ENCODE measurements at places on chromosomes 5 and 9.

DNA sequence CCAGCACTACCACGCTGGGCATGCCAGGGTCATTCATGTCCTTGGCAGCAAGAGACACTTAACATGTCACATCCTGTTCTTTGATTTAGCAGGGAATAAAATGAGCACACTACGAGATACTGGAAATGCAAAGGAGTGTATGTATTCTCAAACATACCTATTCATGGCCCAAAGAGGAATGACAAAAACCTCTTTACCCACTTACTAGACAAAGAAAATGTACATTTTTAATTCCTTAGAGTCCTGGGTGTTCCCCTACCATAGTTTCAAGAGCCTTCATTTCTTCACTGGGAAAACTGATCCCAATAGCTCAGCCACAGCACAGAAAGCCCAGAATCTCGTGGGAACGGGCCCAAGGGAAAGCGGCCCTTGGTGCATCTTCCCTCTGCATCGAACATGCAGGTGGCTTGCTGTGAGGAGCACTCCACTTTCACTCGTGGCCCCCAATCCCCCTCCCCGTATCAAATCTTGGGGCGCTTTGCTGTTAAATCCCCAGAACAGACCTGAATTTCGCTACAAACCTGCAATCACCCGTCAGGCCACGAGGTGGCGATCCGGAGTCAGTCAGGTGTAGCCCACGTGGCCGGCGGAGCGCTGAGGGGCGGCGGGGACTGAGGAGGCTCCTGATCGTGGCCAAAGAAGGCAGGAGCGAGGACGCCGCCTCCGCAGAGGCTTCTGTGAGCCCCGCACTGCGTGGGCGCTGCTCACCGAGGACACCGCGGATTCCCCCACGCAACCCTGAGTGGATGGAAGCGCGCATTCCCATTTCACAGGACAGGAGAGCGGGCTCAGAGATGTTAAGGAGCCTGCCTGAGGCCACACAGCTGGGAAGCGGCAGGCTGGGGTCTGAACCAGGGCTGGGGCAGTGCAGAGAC is 91.4 kb downstream of the LMX1B start:
- no peak for DNase-seq

GRCh38 chr5:40022057-40022456 is 597.3 kb upstream of the DAB2 start:
- DNase-seq: no peak

GRCh38 chr5:177476531-177477233 is 3.2 kb upstream of the DBN1 start:
- peak; percentile 18 for DNase-seq

GRCh38 chr5:82335806-82336205 is 57.7 kb upstream of the RPS23 start:
- no peak for DNase-seq

DNA sequence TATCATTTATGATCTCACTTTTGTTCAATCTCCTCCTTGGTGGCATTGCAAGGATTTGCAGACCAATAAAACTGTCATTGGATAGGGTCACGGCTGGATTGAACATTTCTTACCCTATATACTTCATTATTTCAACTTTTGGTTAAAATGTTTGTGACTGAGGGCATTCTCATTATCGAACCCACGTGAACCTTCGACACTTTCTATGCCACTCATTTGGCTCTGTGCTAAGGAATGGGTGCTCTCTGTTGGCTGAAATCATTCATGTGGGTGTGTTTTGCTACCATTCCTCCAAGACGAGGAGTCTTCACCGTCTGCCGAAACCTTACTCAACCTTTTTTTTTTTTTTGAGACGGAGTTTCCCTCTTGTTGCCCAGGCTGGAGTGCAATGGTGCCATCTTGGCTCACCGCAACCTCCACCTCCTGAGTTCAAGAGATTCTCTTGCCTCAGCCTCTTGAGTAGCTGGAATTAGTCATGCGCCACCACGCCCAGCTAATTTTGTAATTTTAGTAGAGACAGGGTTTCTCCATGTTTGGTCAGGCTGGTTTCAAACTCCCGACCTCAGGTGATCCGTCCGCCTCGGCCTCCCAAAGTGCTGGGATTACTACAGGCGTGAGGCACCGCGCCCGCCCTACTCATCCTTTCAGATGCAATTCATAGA is 62.5 kb downstream of the CSNK1A1 start:
- no peak for DNase-seq

GRCh38 chr9:33287087-33287490 is 3.2 kb upstream of the NFX1 start:
- peak; percentile 29 for DNase-seq

- no peak for DNase-seq
These were observed 68.7 kb downstream of the PSMB7 start for GRCh38 chr9:124346347-124347163.

- no peak for DNase-seq
These were observed 56.0 kb downstream of the KIAA0825 start for GRCh38 chr5:94562327-94562971.

GRCh38 chr5:181199881-181200638 is 4.9 kb downstream of the TRIM7 start:
- DNase-seq: no peak

DNA sequence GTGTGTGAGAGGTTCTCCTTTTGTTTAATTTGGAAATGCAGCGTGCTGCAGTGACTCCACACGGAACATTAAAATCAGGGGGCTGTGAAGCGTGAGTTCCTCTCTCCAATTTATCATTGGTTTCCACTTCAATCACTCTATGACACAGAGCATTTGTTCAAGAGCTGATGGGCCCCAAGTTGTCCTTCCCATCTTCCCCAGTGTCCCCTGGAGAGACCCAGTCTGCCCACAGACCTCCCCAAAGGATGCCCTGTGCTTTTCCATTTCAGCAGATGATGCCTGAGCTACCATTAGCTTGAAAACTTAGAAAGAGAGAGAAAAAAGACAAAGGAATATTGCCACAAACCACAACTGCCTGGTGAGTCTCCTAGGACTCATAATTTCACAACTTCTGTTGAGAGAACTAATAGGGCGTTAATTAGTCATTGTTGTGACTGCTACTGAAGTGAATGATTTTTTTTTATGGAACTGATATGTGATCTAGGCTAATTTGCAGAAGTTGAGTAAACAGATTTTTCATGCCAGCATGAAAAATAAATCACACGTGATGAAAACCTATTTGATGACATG is 772.7 kb downstream of the SEMA5A start:
- no peak for DNase-seq

DNA sequence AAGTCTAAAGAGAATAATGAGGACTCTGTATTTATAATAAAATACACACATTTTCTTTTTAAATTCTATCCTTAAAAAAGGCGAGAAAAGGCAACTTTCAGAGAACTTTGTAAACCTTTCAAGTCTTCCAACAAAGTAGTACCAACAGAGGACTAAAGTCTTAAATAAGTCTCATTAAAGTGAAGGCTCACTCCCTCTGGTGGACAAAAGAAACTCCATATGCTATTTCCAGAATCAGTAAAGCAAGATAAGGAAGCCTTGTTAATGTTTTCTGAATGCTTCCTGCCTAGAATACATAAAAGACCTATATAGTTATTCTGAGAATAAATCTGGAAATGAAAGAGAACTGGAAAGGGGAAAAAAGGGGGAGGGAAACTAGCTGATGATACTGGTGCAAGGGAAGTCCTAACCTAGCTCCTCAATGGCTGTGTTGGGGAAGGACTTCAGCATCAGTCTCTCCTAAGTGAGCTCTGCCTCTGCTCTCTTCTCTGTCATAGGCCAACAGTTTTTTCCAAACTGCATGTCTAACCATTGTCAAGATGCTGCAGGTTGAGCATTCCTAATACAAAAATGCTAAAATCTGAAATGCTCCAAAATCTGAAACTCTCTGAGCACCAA is 7.2 kb downstream of the HMGCS1 start:
- DNase-seq: no peak

- DNase-seq: no peak
These were observed 210.4 kb upstream of the SLC30A5 start for GRCh38 chr5:68883436-68883835.

GRCh38 chr9:22514871-22515270 is 68.2 kb downstream of the DMRTA1 start:
- DNase-seq: no peak

DNA sequence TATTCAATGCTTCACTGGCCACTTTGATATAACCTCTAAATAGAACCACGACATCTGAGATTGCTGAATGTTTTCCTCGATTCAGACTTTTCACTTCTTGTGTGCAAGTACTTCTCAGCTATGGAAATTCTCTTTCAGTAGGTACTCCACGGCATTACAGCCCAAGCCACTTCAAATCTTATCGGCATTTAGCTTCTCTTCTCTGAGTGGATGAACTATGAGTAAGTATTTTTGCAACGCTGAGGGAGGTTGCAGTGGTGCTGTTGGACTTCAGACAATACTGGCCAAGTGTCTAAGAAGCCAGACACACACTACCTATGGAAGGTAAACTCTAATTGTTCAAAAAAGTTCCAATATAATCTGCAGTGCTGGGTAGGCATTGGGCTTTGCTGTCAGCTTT is 60.1 kb downstream of the FBN2 start:
- DNase-seq: no peak

- DNase-seq: no peak
These were observed 14.2 kb upstream of the CAST start for GRCh38 chr5:96648023-96648422.

- no peak for DNase-seq
These were observed 8.3 kb upstream of the RETREG1 start for GRCh38 chr5:16625096-16625495.

GRCh38 chr9:134187110-134187531 is 22.8 kb upstream of the RNU6ATAC start:
- DNase-seq: no peak

- peak; percentile 48 for DNase-seq
These were observed 135.4 kb downstream of the WDR41 start for GRCh38 chr5:77356740-77357139.

DNA sequence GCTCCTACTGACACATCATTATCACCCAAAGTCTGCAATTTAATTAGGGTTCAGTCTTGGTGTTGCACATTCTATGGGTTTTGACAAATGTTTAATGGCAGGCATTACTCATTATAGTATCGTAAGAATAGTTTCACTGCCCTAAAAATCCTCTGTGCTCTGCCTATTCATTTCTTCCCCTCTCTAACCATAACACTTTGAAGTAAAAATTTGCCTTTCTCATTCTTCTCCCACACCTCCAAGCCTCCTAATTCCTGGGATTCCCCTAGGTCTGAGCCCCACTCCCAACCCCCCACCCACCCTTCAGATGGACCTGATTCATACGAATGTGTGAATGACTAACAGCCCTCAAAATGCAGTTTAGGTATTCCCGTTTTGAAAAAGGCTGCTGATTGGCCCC is 18.4 kb downstream of the ENC1 start:
- peak; percentile 38 for DNase-seq

DNA sequence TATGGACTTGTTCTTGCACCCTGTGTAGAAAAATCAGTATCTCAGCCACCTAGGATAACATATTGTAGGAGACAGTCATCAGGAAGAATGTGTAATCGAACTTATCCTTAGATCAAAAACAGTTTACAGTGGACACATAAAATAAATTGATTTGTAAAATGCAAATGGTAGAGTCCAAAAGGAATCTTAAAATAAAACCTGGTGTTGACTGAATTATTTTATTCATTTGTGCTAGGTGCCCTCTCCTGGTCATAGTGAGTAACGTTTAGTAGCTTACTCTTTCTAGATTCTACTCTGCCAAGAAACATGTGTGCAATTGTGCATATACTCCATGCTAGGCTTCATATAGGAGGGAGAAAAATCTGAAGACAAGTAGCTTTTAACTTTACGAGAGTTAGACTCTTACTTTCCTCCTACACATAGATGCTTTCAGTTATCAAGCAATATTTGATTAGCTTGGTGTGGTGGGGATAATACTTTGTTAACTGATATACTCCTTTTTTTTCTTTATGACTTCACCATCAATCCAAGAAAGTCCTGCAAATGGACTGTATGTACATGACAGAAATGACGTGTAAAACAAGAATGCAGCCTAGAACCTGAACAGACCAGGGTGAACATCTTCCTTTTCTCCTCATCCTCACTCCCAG is 23.7 kb upstream of the LOX start:
- DNase-seq: peak; percentile 45

- no peak for DNase-seq
These were observed 1.8 kb downstream of the TIFAB start for GRCh38 chr5:135450336-135450735.

- DNase-seq: no peak
These were observed 35.3 kb upstream of the JMY start for GRCh38 chr5:79200573-79201183.
